T-helper 2 cell treated with Interferon-gamma antibody and Interleukin-4, amounts not matched to agents 100 ng/mL and 5 ng/mL, for 36 hours (primary cell): ENCODE measurements at places on chromosomes 12 and 14. TPM values are rescaled to one million over a fixed set of nuclear protein-coding genes. Genes with fewer than 3 reads are reported as not detected.

NEMF gene
- total RNA-seq: 72.7 and 73.5 TPM in 2 replicates

CATSPERB gene
- total RNA-seq: 3.8 and 8.0 TPM in 2 replicates

NFE2 gene
- not detected in 2 replicates for total RNA-seq

STAC3 gene
- 8.8 and 9.1 TPM in 2 replicates for total RNA-seq

HAL gene
- total RNA-seq: 0.41 and 0.64 TPM in 2 replicates

GARIN6 gene
- total RNA-seq: not detected in 2 replicates

NUAK1 gene
- not detected in 2 replicates for total RNA-seq

SLCO1B1 gene
- total RNA-seq: not detected in 2 replicates

AMHR2 gene
- 0.14 TPM in 1 of 2 replicates, not detected in the other for total RNA-seq

TESPA1 gene
- total RNA-seq: 221 and 225 TPM in 2 replicates

RAB5B gene
- total RNA-seq: 55.0 and 58.9 TPM in 2 replicates

KCNK10 gene
- not detected in 2 replicates for total RNA-seq

FAM186B gene
- total RNA-seq: 0.16 TPM in 1 of 2 replicates, not detected in the other

SLC25A3 gene
- total RNA-seq: 436 and 441 TPM in 2 replicates

PROX2 gene
- total RNA-seq: not detected in 2 replicates

SSPN gene
- total RNA-seq: not detected in 2 replicates

AREL1 gene
- total RNA-seq: 47.9 and 52.5 TPM in 2 replicates

PRKD1 gene
- not detected in 2 replicates for total RNA-seq

NDRG2 gene
- total RNA-seq: 5.6 and 6.2 TPM in 2 replicates

DHH gene
- total RNA-seq: 0.07 and 0.09 TPM in 2 replicates

SLC41A2 gene
- total RNA-seq: 1.6 and 2.6 TPM in 2 replicates

EXOC3L4 gene
- total RNA-seq: not detected in 2 replicates

KCNK13 gene
- total RNA-seq: 0.07 and 0.09 TPM in 2 replicates

MYRFL gene
- total RNA-seq: not detected in 2 replicates

ACVR1B gene
- 2.1 and 2.6 TPM in 2 replicates for total RNA-seq

CCDC175 gene
- not detected in 2 replicates for total RNA-seq

LRRIQ1 gene
- not detected in 2 replicates for total RNA-seq

PPP1R36 gene
- 0.16 and 0.25 TPM in 2 replicates for total RNA-seq
